ENCODE measurements at places on chromosomes 4 and X.

GRCh38 chr4:174157106-174157607, 126.3 kb downstream of the FBXO8 start:
- no peak overlapping the region for H3K4me3 ChIP-seq
- no peak for DNase-seq
- no peaks in the 10 kb centered on the region for H3K27me3 ChIP-seq
- H3K36me3 ChIP-seq: no peaks in the 10 kb centered on the region
- peaks cover 8% of the 10 kb centered on the region for H3K4me1 ChIP-seq

DNA sequence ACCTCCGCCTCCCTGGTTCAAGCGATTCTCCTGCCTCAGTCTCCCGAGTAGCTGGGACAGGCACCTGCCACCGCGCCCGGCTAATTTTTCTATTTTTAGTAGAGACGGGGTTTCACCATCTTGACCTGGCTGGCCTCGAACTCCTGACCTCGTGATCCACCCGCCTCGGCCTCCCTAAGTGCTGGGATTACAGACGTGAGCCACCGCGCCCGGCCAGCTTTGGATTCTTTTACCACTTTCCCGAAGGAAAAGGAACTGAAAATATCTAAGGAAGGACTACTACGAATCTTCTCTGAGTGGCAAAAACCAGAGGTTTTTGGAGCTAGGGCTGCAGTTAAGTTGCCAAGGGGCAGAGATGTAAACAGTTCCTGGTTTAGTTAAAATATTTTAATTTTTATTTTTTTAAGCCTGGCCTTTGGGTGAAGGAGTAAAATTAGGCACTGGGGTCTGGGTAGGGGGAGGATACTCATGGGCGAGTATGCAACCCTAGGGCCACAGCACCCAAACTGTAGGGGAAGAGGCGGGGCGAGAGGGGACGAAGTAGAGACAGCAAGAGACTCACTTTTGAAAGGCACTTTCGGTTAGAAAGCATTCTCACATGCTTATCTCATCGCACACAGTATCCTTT, 525 bp upstream of the CISD2 start:
- H3K27ac ChIP-seq: peak overlapping the region; percentile 95
- peak; percentile 23 for DNase-seq
- peaks cover 19% of the 10 kb centered on the region for H3K4me1 ChIP-seq

- no peaks in the 10 kb centered on the region for H3K27me3 ChIP-seq
- no peaks in the 10 kb centered on the region for H3K4me1 ChIP-seq
- H3K27ac ChIP-seq: no peak overlapping the region
- no peak for DNase-seq
- no peak overlapping the region for H3K4me3 ChIP-seq
These were observed 3.8 kb downstream of the IL21 start for GRCh38 chr4:122616915-122617596.

- no peaks in the 10 kb centered on the region for H3K36me3 ChIP-seq
- H3K27ac ChIP-seq: no peak overlapping the region
- H3K4me3 ChIP-seq: no peak overlapping the region
- H3K4me1 ChIP-seq: no peaks in the 10 kb centered on the region
- H3K27me3 ChIP-seq: no peaks in the 10 kb centered on the region
These were observed 16.9 kb downstream of the MFAP3L start for GRCh38 chr4:170009291-170009690.

- H3K4me3 ChIP-seq: peak overlapping the region; percentile 65
- no peaks in the 10 kb centered on the region for H3K27me3 ChIP-seq
- peaks cover 3% of the 10 kb centered on the region for H3K36me3 ChIP-seq
- peak overlapping the region; percentile 91 for H3K27ac ChIP-seq
- no peaks in the 10 kb centered on the region for H3K4me1 ChIP-seq
These were observed 685 bp downstream of the COMMD8 start for GRCh38 chr4:47462799-47463234.

DNA sequence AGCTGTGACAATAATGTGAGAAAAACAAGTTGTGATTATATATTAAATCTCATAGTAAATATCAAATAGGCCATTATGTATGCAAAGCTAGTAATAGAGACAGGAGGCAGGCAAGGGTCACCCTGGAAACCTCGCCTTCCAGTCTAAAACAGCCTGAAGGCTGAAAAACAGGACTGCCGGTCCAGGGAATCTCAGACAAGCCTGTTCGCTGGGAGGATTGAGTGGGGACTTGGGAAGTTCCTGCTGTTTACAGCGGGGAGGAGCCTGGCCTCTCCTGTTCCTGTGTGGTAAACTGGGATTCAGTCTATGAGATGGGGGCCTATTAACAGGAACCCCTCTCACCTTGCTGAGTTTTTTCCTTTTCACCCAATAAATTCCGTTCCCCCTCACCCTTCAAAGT, 2317.3 kb downstream of the PCDH7 start:
- H3K27ac ChIP-seq: no peak overlapping the region
- H3K4me3 ChIP-seq: no peak overlapping the region
- no peaks in the 10 kb centered on the region for H3K4me1 ChIP-seq
- no peaks in the 10 kb centered on the region for H3K36me3 ChIP-seq
- H3K27me3 ChIP-seq: no peaks in the 10 kb centered on the region

- no peak for DNase-seq
- H3K4me3 ChIP-seq: no peak overlapping the region
- H3K27ac ChIP-seq: no peak overlapping the region
- no peaks in the 10 kb centered on the region for H3K36me3 ChIP-seq
- H3K4me1 ChIP-seq: no peaks in the 10 kb centered on the region
These were observed 92.2 kb upstream of the GPR34 start for GRCh38 chrX:41596596-41596995.

GRCh38 chr4:25449270-25449669, 72.2 kb downstream of the ANAPC4 start:
- no peaks in the 10 kb centered on the region for H3K36me3 ChIP-seq
- no peaks in the 10 kb centered on the region for H3K4me1 ChIP-seq
- H3K4me3 ChIP-seq: no peak overlapping the region
- no peaks in the 10 kb centered on the region for H3K27me3 ChIP-seq

- H3K4me1 ChIP-seq: no peaks in the 10 kb centered on the region
- no peaks in the 10 kb centered on the region for H3K27me3 ChIP-seq
- no peak overlapping the region for H3K4me3 ChIP-seq
- no peak overlapping the region for H3K27ac ChIP-seq
- DNase-seq: no peak
These were observed 36.9 kb upstream of the ADGRA3 start for GRCh38 chr4:22552812-22553211.

DNA sequence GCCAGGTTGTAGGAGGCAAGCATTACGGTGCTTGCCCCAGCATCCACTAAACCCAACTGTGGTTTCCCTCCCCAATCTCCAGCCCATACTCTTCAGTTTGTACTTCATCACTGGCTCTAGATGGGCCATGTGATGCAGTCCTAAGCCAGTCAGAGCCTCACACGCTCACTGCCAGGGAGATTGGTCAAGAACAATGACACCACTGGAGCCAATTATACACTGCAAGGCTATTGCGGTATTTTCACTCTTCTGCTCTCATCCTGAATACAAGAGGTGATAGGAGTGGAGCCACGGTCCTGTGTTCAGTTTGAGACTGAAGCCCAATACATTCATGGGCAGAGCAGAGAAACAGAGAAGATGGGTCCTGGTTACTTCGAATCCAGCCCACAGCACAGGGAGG, 58.4 kb downstream of the SEPSECS start:
- peaks cover 34% of the 10 kb centered on the region for H3K4me1 ChIP-seq
- no peak for DNase-seq

- no peaks in the 10 kb centered on the region for H3K4me1 ChIP-seq
- H3K27ac ChIP-seq: no peak overlapping the region
- H3K4me3 ChIP-seq: no peak overlapping the region
- H3K36me3 ChIP-seq: no peaks in the 10 kb centered on the region
- H3K27me3 ChIP-seq: no peaks in the 10 kb centered on the region
- no peak for DNase-seq
These were observed 873.4 kb upstream of the PCDH10 start for GRCh38 chr4:132275583-132276121.
